Foreskin fibroblast (primary cell): ENCODE measurements at places on chromosomes 2 and 18.

DNA sequence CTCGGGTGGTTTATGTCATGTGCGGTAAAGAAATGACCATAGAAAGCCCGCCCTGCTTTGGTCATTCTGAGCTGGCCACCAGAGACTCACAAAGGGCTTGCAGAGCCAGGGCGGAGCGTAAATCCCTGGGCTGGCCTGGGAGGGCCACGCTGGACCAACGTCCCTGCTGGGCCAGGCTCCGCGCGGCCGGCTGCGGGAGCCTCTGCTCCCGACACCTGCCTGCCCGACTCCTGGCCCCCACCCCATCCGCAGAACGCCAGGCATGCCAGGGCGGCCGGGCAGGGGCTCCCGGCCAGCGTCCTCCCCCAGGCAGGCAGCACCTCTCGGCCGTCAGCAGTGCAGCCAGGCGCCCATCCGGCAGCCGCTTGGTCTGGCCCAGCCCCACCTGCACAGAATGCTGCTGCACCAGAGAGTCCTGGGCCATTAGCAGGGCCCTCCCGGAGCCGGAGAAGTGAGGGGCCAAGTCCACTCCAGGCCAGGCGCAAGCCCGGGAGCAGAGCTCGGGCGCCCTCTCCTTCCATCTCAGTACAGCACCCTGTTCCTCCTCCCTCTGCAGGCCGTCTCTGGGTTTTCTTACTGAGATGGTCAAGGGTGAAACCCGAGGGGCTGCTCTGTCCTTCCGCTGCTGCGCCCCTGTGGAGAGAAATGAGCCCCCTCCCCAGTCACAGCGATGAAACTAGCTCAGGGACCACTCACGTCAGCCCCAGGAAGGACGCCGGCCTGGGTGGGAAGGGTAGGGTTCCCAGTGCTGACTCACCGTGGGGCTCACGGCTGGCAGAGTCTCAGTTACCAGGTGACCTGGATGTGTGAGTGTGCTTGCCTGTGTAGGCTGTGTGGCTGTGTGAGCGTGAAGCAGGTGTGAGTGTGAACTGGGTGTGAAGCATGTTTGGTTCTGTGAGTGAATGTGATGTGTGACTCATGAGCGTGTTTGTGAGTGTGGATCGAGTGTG lies 83.3 kb downstream of the PTGR3 start:
- DNase-seq: no peak

GRCh38 chr2:125455110-125455509 lies 1200.8 kb upstream of the GYPC start:
- DNase-seq: peak; percentile 1

DNA sequence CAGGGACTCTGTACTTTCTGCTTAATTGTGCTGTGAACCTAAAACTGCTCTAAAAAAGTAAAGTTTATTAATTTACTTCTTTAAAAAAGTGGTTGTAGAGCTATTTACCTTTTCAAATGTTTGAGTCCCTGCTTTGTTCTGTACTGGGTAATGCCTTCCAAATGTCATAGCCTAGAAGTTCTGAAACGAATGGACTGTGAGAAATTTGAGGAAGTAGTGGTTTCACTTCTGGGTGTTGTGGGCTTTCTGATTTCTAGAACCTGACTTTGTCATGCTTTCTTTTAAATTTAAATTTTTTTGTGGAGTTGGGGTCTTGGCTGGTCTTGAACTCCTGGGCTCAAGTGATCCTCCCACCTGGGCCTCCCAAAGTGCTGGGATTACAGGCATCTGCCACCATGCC lies 44.6 kb downstream of the SMAD4 start:
- DNase-seq: no peak

DNA sequence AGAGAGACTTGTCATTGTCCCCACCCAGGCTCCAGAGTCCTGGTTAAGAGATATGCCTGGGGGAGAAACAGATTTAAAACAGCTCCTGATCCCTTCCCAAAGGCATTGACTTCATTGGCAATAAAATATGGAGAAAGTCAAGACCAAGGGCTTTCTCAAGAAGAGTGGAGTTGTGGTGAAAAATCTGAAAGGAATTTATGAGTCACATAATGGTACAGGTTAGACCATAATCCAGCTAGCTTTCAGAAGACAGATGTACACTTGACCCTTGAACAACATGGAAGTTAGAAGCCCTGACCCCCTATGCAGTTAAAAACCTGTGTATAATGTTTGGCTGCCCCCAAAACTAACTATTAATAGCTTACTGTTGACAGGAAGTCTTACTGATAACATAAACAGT lies 599.1 kb upstream of the SOX11 start:
- no peak for DNase-seq

GRCh38 chr2:181128199-181128598 lies 147.8 kb downstream of the UBE2E3 start:
- DNase-seq: no peak

DNA sequence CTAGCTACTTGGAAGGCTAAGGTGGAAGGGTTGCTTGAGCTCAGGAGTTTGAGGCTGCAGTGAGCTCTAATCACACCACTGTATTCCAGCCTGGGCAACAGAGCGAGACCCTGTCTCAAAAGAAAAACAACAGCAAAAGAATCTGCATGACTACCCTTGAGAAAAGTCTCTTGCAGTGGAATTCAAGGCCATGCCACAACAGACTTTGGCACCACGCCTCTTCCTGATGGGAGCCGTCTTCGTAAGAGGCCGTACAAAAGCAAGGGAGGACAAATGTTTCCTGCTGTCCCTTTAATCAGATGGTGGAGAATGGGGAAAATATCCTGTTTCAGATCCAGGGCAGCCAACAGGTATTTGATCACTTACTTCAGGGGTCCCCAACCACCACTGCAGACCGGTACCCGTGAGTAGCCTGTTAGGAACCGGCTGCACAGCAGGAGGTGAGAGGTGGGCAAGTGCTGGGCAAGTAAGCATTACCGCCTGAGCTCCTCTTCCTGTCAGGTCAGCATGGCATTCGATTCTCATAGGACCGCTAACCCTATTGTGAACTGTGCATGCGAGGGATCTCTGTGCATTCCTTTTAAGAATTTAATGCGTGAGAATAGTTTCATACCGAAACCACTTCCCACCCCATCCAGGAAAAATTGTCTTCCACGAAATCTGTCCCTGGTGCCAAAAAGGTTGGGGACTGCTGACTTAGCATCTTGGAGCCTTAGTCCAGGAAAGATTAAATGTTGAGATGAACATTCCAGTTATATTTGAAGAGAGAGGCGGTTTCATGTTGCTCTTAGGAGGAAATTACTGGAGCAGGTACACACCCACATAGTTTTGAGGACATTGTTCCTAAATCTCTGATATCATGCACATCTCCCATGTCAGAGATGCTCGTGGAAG lies 94.4 kb upstream of the XPO1 start:
- DNase-seq: peak; percentile 42

DNA sequence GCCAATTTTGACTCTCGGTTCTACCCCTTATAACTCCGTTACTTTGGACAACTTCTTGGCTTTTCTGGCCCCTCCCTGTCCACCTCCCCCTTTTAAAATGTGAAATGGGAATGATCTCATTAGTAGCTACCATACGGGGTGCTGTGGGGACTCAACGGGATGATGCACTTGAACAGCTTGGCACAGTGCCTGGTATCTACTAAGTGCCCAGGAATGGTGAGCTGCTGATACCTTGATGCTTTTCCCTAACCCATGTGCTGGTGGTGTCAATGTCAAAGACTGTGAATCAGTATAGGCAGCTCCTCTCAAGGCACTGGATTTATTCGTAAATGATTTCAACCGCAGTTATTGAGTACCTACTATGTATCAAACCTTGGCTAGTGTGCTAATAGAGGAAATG lies 204.2 kb downstream of the LOXHD1 start:
- DNase-seq: no peak

DNA sequence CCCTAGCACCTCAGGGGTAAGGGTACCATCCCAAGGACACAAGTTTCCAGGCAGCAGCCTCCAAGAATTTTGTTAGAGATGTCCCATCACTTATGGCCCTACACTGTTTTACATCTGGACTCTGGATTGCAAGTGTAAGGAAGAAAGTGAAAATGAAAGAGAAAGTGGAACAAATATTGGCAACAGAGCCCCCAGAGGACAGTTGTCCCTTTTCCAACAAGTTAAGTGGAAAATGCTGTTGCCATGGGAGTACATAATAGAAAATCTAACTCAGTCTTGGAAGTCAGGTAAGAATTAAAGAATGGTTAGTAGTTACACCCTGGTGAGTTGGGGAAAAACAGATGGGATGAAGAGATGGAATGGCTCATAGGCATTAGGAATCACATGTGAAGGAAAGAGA lies 50.6 kb downstream of the TTC21B start:
- no peak for DNase-seq

DNA sequence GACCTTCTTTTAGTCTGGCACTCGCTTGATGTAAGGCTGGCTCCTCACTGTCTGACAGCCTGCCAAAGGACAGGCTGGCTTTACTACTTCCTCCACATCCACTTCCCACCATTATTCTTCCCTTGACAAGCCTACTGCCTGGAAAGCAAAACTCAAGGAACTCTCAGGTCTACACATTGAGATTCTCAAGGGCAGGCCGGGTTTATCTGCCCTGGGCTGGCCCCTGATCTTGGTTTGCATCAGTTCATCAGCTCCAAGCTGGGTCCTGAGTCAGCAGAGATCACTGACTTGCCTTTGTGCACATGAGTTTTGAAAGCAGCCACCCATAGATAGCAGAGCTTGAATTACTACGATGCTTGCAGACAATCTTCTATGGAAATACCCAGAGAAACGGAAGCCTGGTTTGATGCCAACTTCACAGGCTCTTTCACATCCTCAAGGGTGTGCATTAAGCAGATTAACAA lies 53.9 kb downstream of the KCTD18 start:
- DNase-seq: no peak

DNA sequence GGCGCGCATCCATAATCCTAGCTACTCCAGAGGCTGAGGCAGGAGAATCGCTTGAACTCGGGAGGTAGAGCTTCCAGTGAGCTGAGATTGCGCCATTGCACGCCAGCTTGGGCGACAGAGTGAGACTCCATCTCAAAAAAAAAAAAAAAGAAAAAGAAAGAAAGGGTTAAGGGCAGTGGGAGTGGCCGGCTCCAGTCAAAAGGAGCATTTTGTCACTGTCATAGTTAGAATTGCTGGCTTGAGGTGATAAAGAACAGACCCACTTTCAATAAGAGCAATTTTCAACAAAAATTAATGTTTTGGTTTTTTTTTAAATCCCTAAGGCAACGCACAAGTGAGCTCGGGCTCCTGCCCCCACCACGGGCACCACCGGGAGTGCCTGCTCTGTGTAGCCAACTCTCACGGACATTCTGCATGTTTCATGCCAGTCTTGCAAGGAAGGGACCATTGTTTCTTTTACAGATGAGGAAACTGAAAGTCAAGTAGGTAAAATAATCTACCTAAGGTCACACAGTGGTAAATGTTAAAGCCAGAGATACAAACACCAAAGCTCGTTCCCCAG lies 8.5 kb downstream of the CIB4 start:
- no peak for DNase-seq

DNA sequence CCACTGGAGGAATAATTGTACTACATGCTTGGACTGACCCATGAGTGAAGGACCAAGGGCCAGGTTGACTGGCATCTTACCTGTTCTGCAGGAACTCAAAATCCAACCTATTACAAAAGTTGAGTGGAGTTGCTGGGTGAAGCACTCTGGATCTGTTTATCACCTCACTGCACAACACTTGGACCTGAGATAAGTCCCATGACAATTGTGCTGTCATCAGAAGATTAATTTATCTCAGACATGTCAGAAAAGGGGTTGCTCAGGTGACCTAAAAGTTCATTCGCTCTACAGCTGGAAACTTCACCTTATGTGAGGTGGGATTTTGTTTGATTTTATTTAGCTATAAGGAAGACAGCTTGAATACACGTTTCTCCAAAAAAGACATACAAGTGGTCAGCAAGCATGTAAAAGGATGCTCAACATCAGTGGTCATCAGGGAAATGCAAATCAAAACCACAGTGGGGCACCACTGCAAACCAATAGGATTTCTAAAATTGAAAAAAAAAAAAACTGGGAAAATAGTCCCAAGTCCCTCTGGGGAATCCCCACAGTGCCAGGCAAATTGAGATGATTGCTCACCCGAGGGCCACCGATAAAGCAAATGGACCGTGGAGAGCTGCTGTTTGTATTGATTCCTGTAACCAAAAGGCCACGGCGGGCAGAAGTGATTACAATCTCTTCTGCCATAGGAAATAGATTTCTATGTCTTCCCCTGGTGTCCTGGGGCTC lies 65.8 kb upstream of the SLC35F5 start:
- DNase-seq: peak; percentile 22

DNA sequence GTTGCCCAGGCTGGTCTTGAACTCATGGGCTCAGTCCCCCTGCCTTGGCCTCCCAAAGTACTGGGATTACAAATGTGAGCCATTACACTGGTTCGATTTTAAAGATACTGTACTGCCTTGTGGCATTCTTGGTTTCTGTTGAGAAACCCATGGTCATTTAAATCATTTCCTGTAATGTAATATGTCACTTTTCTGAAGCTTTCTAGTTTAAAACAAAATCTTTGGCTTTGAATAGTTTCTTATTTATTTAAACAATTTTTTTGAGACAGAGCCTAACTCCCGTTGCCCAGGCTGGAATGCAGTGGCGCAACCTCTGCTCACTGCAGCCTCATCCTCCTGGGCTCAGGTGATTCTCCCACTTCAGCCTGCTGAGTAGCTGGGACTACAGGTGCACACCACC lies 8.9 kb downstream of the ZNF512 start:
- DNase-seq: no peak

GRCh38 chr2:33342705-33343104 lies 133.7 kb upstream of the RASGRP3 start:
- DNase-seq: no peak

DNA sequence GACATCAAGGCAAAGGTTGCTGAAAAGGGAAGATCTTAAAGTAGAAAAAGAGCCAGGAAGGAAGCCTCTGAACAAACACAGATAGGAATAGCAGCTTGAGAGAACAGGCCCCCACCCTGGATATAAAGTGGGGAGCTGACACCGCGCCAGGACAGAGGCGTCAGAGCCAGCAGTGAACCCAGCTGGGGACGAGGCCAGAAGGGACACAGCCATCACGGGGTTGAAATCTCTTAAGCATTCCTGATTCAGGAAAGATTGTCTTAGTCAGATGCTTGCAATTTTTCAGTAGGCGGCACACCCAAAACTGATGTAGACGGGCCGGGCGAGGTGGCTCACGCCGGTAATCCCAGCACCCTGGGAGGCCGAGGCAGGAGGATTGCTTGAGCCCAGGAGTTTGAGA lies 93.8 kb upstream of the PHLPP1 start:
- DNase-seq: no peak

GRCh38 chr2:241092677-241093076 lies 9.4 kb downstream of the MTERF4 start:
- peak; percentile 82 for DNase-seq

GRCh38 chr18:46378864-46379207 lies 274.7 kb downstream of the HAUS1 start:
- DNase-seq: no peak

GRCh38 chr2:139492131-139492680 lies 712.0 kb upstream of the NXPH2 start:
- no peak for DNase-seq

- peak; percentile 3 for DNase-seq
Observed at GRCh38 chr2:236919209-236919608, 166.5 kb upstream of the COPS8 start.

DNA sequence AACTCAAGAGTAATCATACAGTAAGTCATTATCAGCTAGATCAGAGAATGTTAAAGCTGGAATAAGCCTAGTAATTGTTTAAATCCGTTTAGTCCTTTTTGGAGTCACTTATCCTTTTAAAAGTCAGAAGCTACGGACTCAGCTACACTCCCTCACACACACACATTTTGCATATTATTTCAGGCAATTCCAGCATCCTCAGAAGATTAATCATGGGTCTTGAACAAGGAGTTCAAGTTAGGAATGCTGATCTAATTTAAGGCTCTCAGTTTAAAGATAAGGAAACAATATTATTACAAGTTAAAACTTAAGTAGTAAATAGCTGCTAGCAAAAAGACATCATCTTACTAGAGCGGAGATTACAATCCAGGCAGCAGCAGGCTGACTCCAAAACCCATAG lies 74.3 kb downstream of the GTF3C3 start:
- DNase-seq: no peak

- no peak for DNase-seq
Observed at GRCh38 chr2:238155761-238156694, 2.7 kb upstream of the ERFE start.
